ENCODE measurements at places on chromosomes 5 and 9.

DNA sequence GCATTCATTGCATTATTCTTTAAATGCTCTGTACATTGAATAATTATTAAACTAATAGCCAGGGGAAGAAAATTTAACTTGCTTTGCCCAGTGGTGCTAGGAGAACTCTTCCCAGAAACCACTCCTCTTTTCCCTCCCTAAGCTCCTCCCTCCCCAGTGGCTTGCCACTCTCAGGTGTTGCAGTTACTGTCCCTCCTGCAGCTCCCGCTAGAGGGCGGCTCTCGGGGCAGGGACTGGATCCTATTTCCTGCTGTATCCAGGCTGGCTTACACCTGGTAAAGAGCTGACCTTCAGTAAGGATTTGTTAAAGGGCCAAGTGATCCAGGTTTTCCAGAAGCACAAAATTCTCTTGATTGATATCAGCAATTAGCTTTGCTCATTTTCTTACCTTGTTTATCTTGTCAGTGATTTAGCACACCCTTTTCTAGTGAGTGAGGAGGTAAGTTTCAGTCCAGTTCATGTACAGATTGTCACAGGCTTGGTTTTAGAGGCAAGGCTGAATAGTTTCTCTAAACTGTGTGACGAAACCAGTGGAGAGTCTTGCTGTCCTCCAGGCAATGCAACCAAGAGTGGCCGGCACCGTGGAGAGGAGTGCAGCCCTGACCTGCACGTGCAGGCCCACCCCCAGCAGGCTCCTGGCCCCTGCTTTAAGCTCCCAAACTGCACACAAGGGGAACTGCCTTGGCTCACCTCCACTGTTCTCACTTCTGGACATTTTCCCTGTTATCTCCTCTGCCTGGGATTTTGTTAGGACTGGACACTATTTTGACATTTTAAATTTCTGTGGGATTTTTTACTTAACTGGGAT, 423.8 kb downstream of the SPOCK1 start:
- no peak overlapping the region for H3K27ac ChIP-seq
- no peaks in the 10 kb centered on the region for H3K36me3 ChIP-seq
- no peaks in the 10 kb centered on the region for H3K4me1 ChIP-seq

DNA sequence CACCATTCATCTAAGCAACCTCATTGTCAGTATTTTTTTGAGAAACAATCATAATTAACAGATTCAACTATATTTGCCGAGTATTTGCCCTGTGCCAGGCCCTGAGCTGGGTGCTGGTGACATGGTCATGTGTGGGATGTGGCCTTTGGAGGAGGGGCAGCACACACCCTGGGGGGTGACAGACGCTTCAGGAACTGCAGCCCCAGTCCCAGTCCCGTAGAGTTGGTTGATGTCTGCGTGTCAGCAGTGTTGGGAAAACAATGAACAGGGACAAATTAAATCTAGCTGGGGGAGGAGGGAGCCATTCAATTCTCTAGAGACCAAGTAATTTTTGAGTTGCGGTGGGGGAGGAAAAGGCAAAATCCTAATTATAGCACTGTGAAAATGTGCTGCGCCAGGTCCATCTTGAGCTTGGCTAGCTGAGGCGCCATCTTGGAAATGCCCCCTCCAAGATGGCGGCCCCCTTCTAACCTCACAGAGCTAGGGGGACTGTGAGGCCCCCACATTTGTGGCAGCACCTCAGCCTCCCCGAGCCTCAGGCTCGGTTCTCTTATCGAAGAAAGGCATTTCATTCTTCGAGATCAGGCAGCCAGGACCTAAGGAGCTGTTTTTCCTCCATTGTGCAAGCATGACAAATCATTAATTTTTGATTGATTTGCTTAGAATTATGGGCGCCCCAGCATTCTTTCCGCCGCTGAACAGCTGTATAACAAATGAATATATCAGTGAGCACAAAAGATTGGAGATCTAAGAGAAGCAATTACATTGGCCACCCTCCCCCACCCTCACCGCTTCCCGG, 87.8 kb downstream of the ZNF618 start:
- no peak overlapping the region for H3K4me3 ChIP-seq
- peaks cover 3% of the 10 kb centered on the region for H3K27me3 ChIP-seq
- no peaks in the 10 kb centered on the region for H3K4me1 ChIP-seq
- H3K27ac ChIP-seq = no peak overlapping the region
- no peak for DNase-seq

DNA sequence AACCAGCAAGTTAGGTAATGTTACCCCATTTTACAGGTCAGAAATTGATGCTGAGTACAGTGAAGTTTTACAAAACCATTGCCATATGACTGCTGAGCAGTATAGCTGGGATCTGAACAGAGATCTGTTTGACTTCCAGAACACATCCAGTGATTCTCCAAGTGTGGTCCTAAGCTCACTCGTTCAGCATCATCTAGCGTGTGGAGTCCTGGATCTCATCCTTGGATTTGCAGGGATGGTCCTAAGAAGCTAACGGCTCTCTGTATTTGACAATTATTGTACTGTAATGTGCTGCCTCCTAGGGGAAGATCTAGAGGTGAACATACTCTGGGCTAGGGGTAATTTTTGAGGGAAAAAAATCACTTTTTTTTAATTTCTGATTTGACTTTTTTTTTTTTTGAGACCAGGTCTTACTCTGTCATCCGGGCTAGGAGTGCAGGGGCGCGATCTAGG, 1.4 kb downstream of the SLC26A2 start:
- no peak overlapping the region for H3K27ac ChIP-seq
- H3K4me1 ChIP-seq = peaks cover 36% of the 10 kb centered on the region
- H3K36me3 ChIP-seq = peaks cover 2% of the 10 kb centered on the region
- no peaks in the 10 kb centered on the region for H3K27me3 ChIP-seq

DNA sequence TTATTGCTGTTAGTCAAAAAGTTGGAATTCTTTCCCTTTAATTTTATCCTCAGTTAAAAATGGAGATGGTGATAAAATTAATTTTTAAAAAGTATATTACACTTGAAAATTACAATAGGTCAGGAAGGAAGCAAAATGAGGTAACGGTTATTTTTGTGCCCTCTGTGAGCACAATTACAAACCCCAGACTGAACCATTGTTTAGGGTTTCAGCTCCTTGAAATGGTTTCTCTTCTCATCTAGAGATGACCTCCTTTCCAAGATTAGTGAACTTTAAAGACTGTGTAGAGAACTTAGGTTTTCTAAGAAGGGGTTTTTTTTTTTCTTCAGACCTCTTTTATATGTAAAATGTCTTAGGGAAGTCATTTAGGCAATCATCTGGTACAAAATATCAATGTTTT, 126.2 kb upstream of the CHD1 start:
- H3K27me3 ChIP-seq = peaks cover 5% of the 10 kb centered on the region
- H3K4me1 ChIP-seq = peaks cover 3% of the 10 kb centered on the region
- H3K4me3 ChIP-seq = no peak overlapping the region
- no peak overlapping the region for H3K27ac ChIP-seq
- H3K36me3 ChIP-seq = no peaks in the 10 kb centered on the region

- H3K4me1 ChIP-seq = no peaks in the 10 kb centered on the region
- DNase-seq = no peak
- H3K27me3 ChIP-seq = peaks cover 4% of the 10 kb centered on the region
- no peaks in the 10 kb centered on the region for H3K36me3 ChIP-seq
- H3K4me3 ChIP-seq = no peak overlapping the region
Measured at GRCh38 chr9:37938121-37938891, 34.4 kb upstream of the SLC25A51 start.

DNA sequence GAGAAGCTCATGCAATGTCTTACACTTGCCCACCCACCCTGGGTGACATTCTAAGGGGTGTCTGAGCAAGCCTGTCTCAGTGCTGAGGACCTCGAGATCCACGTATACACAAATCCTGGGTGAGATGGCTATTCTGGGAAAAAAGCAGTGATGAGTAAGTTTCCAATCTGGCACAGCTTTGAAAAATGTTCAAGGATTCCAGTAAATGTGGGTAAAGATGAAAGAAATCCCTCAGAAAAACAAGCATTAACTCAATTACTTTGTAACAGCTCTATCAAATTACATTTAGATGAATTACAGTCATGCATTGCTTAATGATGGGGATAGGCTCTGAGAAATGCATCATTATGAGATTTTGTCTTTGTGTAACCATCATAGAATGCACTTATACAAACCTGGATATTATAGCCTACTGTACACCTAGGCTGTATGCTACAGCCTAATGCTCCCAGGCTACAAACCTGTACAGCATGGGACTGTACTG, 26.9 kb downstream of the GOLM1 start:
- no peak overlapping the region for H3K27ac ChIP-seq
- no peaks in the 10 kb centered on the region for H3K36me3 ChIP-seq
- H3K4me3 ChIP-seq = no peak overlapping the region
- no peak for DNase-seq

GRCh38 chr9:106072421-106072820, 378.1 kb downstream of the TMEM38B start:
- no peak overlapping the region for H3K27ac ChIP-seq
- no peak overlapping the region for H3K4me3 ChIP-seq
- H3K36me3 ChIP-seq = no peaks in the 10 kb centered on the region
- no peaks in the 10 kb centered on the region for H3K27me3 ChIP-seq

- no peak overlapping the region for H3K27ac ChIP-seq
- DNase-seq = no peak
- peaks cover 11% of the 10 kb centered on the region for H3K4me1 ChIP-seq
Measured at GRCh38 chr5:143047091-143047490, 276.9 kb downstream of the ARHGAP26 start.

DNA sequence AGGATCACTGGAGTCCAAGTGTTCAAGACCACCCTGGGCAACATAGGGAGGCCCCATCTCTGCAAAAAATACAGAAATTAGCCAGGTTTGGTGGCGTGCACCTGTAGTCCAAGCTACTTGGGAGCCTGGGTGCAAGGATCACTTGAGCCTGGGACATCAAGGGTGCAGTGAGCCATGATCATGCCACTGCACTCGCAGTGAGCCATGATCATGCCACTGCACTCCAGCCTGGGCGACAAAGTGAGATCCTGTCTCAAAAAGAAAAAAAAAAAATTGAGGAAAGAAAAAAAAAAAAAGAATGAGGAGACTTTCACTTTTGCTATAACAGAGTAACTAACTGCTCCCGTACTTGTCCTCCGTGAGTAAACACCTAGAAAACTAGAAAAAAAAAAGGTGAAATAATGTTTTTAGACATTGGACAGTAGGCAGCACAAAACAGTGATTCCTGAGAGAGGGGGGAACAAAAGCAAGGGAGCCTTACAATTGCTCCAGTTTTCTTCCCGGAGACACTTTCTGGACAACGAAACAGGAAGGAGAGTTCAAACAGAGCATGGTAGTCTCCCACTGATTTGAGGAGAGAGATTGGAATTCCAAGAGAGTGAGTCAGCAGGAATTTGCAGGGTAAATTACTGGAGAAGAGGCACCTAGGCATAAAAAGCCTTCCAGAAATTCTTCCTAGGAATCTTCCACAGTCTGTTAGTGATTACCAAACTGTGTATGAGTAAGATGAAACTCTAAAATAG, 6.9 kb upstream of the ZBTB5 start:
- no peaks in the 10 kb centered on the region for H3K36me3 ChIP-seq
- H3K4me1 ChIP-seq = peaks cover 8% of the 10 kb centered on the region
- peak overlapping the region; percentile 57 for H3K4me3 ChIP-seq
- peaks cover 5% of the 10 kb centered on the region for H3K27me3 ChIP-seq
- DNase-seq = no peak

GRCh38 chr5:113166852-113167366, 190.3 kb downstream of the DCP2 start:
- H3K36me3 ChIP-seq = no peaks in the 10 kb centered on the region
- H3K27me3 ChIP-seq = no peaks in the 10 kb centered on the region
- H3K4me1 ChIP-seq = peaks cover 6% of the 10 kb centered on the region
- no peak overlapping the region for H3K27ac ChIP-seq
- H3K4me3 ChIP-seq = no peak overlapping the region

DNA sequence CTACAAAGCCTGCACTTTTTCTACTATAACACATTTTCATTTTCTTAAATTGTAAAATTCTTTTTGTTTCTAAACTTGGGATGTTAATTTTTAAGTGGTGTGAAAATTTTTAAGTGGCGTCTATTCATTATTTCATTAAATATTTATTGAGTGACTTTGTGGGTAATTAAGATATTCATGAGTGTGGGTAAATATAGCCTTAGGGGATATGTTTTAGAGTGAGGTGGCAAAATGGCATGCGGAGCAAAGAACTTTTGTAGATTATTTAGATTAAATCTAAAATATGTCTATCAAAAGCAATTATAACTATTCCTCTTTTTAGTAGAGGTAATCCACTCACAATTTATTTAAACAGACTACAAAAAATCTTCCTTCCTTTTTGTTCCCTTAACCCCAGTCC, 188.4 kb downstream of the PCSK1 start:
- H3K27ac ChIP-seq = no peak overlapping the region
- H3K27me3 ChIP-seq = peaks cover 11% of the 10 kb centered on the region
- H3K4me3 ChIP-seq = no peak overlapping the region
- no peak for DNase-seq
- H3K4me1 ChIP-seq = no peaks in the 10 kb centered on the region
- H3K36me3 ChIP-seq = no peaks in the 10 kb centered on the region

GRCh38 chr9:36940881-36941280, 93.2 kb downstream of the PAX5 start:
- H3K27ac ChIP-seq = no peak overlapping the region
- DNase-seq = no peak
- no peaks in the 10 kb centered on the region for H3K4me1 ChIP-seq
- peaks cover 14% of the 10 kb centered on the region for H3K27me3 ChIP-seq

DNA sequence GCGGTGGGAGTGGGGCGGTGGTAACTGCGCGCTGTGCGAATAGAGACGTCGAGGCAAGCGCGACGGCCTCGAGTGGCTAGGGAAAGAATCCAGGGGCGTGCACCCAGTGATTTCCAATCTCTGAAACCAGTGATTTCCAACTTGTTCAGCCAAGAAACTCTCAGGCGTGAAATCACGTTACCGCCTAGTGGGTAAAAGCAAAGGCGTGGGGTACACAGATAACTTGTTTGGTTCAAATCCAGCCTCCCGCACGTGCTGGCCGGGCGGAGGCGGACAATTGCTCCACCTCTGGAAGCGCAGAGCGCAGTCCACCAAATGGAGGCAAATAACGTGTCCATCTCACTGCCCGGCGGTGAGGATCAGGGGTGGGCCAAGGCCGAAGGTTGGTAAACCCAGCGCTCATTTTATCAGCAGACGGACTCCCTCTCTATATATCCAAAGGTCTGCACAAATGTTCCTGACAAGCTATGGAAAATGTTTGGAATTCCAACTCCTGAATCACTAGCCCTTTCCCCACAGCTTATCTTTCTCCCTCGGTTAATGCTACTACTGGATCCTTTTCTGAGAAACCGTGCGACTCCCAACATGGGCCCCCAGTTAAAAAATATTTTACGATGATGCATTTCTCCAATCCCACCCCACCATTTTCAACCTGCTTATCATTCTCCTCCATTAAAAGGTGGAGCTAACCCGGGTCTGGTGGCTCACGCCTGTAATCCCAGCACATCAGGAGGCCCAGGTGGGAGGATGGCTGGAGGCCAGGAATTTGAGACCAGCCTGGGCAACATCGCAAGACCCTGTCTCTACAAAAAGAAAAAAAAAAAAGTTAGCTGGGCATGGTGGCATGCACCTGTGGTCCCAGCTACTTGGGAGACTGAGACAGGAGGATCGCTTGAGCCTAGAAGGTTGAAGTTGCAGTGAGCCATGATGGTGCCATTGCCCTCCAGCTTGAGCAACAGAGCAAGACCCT, 950 bp upstream of the FNBP1 start:
- peaks cover 42% of the 10 kb centered on the region for H3K4me1 ChIP-seq
- peaks cover 17% of the 10 kb centered on the region for H3K36me3 ChIP-seq
- H3K27ac ChIP-seq = peak overlapping the region; percentile 89
- DNase-seq = no peak

All from activated CD4-positive, alpha-beta memory T cell treated with anti-CD3 and anti-CD28 coated beads, Interleukin-2, amount 10 ng/mL, durations not matched to agents 7 days and 5 days (primary cell).